ENCODE measurements at places on chromosomes 11 and 22. TPM values are rescaled to one million over a fixed set of nuclear protein-coding genes. Genes with fewer than 3 reads are reported as not detected.

Gene MS4A12
- not detected for polyA plus RNA-seq

DNA sequence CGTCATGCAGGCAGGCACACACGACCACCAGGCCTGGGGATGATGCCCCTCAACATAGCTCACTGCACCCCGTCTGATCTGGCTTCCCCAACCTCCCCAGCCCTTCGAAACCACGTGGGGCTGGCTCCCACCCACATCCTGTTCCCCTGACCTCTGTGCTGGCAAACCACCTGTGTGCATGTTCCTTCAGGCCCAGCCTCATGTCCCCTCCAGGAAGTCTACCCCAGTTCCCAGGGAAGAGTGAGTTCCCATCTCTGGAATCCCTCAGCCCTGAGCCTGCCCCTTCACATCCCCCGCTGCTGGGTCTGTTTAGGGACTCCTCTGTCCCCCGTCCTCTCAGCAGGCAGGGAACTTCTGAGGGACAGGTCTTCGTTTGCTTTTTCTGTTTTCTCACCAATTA, 7.1 kb downstream of the SLC7A4 start:
- no peak for DNase-seq

- DNase-seq: peak; percentile 35
Observed at GRCh38 chr11:76698321-76699043, 27.9 kb upstream of the LRRC32 start.

- DNase-seq: no peak
Observed at GRCh38 chr11:117790279-117790678, 6.7 kb downstream of the DSCAML1 start.

Gene GPHA2
- not detected for polyA plus RNA-seq

- no peak for DNase-seq
Observed at GRCh38 chr11:44774108-44774507, 47.3 kb downstream of the TSPAN18 start.

- DNase-seq: no peak
Observed at GRCh38 chr11:4455419-4455818, 6.3 kb downstream of the OR52K2 start.

DNA sequence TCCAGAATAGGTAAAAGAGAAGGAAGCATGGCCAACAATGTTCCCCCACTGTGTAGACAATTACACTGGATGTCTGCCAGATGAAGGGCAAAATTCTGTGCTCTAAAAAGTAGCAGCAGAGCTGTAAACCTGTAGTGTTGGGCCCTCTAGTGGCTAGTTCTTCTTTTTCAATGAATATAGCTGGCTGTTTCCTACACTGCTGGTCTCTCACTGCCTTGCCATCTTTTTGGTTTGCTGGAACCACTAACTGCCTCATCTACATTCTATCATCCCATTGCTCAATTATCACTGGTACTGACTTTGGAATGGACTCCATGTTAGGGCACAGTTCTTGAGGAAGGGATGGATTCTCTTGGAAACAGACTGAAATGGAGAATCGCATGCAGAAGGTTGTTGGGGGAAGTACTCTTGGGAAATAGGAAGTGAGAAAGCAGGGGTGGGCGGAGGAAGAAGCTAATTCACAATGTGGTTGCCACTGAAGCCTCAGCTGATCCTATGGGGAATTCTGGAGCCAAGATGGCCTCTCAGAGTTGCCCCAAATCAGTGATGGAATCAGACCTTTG, 17.9 kb downstream of the KCNE3 start:
- peak; percentile 22 for DNase-seq

Gene EHF
- polyA plus RNA-seq: not detected

DNA sequence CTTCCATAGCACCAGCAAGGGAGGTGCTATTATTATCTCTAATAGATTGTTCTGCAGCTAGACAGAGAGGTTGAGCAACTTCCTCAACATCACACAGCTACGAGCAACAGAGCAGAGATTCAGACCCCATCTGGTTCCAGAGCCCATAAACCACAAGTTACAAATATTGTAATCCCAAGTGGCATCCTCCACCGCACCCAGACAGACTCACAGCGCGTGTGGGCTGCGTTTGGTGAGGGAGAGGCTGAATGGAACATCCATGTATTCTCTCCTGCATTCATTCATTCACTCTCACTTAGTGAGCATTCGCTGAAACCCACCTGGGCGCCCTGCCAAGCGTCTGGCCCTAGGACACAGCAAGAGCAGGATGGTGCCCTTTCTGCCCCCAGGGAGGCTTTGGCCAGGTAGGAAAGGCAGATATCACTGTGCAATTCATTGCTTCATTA, 33.5 kb downstream of the LIF start:
- DNase-seq: no peak

DNA sequence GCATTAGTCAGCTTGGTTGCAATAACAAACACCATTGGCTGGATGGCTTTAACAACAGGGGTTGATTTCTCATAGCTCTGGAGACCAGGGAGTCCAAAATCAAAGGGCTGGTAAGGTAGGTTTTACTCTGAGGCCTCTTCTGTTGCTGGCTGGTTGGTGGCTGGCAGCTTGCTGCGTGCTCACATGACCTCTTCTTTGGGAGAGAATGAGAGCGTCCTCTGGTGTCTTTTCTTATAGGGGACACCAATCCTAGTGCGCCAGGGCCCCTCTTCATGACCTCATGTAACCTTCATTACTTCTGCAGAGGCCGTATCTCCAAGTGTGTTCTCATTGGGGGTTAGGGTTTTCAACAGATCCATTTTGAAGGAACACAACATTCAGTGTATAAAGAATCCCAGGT, 1308.3 kb downstream of the TBC1D22A start:
- no peak for DNase-seq

- no peak for DNase-seq
Observed at GRCh38 chr11:33333816-33334215, 76.6 kb downstream of the HIPK3 start.

DNA sequence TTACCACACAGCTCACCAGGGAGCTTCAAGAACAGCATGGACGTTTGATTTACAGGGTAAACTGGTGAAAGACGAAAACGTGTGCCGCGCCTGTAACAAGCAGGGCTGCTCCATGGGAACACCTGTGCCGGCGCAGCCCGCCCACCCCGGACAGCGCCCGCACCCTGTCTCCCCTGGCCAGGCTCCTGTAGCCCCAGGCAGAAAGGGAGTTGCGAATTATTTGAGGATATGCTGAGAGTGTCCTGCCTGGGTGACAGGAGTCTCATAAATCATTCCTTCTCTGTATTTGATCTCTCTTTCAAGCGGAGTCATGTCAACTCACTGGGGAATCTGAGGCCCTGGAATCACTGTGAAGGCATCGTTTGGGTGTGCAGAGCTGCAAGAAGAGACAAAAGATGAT, 804.3 kb downstream of the OPCML start:
- no peak for DNase-seq

Gene CYB5R2
- polyA plus RNA-seq: 0.54 TPM

Gene TMEM132A
- polyA plus RNA-seq: not detected

Gene BEST1
- 1.2 TPM for polyA plus RNA-seq

GRCh38 chr11:69801513-69802335, 17.5 kb downstream of the FGF3 start:
- peak; percentile 5 for DNase-seq

GRCh38 chr22:24506802-24507438, 11.8 kb downstream of the UPB1 start:
- no peak for DNase-seq

Gene OTOG
- not detected for polyA plus RNA-seq

DNA sequence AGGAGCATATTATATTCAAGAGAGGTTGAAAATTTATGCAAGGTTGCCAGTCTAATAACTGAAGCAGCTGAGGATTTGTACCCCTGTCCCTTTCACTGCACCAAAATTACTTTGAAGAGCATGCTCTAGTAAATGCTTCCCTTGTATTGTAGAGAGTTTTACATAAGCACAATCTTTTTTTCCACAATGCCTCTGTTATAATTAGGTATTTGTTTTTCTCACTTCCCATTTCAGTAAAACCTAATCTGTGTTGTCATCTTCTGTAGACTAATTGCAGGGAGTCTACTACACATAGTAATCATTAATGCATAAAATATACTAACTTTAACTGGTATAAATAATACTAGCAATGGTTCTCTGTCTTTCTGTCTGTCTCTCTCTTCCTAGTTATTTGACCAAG, 718.4 kb upstream of the ANO5 start:
- DNase-seq: no peak

Gene MAP6
- polyA plus RNA-seq: not detected

GRCh38 chr11:20162824-20163782, 2.8 kb upstream of the DBX1 start:
- no peak for DNase-seq

Gene MAJIN
- polyA plus RNA-seq: not detected

DNA sequence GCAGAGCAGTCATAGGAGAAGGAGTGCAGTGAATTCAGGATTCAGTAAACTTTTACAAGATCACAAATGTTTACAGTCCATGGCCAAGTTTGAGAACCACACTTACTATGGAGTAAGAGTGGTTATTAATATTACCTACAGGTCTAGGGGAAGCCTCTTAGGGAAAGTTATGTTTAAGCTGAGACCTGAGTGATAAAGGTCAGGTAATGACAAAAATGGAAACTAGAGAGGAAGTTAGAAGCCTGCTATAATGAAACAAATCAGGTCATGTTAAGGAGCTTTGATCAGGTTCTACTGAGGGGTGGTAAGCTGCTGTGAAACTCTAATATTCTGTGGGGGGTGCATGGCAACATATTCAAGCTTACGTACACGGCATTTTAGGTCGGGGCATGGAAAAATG, 32.5 kb upstream of the SLC22A9 start:
- no peak for DNase-seq

GRCh38 chr11:75276186-75276585, 35.6 kb downstream of the TPBGL start:
- DNase-seq: peak; percentile 48
